Breast epithelium (tissue), 4 donors: ENCODE measurements at places on chromosomes 2 and 18. TPM values are rescaled to one million over a fixed set of nuclear protein-coding genes. Genes with fewer than 3 reads are reported as not detected.
A peak's percentile ranks its signal among the peaks of the same experiment; 100 is the strongest.

GRCh38 chr2:94956797-94957391 lies 68.6 kb upstream of the MAL start:
- H3K4me3 ChIP-seq, result no peak overlapping the region

KCNE4 gene
- 26.2 TPM for total RNA-seq

DNA sequence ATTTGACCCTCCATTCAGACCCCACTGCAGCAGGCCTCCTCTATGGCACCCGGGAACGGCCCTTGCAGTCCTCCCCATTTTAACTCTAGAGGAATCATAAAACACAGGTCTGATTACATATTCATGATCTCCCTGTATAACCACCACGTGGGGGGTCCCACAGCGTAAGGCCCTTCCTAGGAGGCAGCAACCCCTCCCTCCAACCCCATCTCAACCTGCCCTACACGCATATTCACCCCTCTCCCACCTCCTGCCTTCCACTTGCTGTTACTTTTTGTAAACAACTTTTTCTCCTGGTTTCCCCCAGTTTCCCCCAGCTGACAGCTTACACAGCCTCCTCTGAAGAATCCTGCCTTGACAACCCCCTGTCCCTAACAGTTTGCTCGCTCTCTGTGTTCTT lies 85.1 kb upstream of the FOXI3 start:
- no peak overlapping the region for H3K27ac ChIP-seq
- no peak overlapping the region for H3K4me3 ChIP-seq
- DNase-seq, result no peak
- no peaks in the 10 kb centered on the region for H3K27me3 ChIP-seq
- H3K36me3 ChIP-seq, result no peaks in the 10 kb centered on the region

SLC11A1 gene
- 17.9 TPM for total RNA-seq

DNA sequence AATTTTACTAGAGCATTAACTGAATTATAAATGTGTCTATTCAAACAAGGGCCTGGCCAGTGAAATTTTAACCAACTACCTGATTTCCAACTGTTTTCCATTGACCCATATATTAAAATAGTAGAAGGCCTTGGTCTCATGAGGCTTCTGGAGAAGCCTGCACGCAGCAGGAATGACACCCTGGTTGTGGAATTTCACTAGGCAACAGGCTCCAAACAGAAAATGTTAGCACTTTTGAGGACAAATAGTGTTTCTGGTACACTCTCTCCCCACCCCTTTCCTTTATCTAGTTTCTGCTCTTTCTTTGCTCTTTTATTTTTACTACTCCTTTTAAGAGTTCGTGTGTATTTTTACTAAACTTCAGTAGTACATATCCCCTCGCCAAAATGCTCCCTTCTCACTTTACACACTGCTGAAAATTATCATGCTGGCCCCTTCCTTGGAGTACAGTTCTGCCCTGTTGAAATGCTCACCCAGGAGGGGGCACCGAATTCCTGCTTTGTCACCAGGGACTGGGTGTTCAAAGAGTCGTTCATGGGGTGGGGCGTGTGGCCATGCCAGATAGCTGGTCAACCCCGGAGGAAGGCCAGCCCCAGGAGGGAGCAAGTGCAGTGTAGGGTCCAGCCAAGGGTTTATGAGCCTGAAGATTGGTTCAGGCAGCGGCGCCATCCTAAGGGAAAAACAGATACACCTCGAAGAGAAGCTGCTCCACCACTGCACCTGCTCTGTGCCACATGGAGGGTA lies 22.1 kb upstream of the COL6A3 start:
- no peak overlapping the region for H3K4me3 ChIP-seq
- H3K36me3 ChIP-seq, result no peaks in the 10 kb centered on the region
- peak overlapping the region; percentile 79 for H3K27ac ChIP-seq
- no peak for DNase-seq

DNA sequence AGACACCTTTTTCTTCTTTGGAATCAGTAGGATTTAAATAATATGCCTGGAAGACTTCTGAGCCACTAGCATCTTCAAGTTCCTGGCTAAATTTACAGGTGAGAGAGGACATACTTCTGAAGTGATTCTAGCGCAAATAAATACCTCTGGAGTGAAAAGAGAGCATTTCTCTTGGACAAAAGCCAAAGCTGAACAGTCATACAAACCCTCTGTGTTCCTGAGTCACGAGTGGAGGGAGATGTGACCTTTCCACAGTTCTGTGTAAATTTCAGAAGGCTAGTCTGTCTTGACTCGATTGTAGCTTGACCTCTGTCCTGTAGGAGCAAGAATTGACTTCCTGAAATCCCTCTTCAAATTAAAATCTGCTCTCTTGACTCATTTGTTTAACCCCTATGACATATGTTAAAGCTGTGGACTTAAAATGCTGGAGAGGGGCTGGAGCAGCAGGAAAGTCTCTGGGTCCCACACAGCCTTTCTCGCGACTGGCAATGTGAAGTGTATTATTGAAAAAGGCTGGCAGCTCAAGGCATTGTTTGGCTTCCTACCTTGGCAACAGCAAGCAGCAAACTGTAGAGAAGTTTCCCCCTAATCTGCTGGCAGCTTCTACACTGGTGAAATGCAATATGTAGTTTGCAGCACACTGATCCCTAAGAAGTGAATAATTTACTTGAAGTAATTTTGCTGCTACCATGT lies 79.6 kb upstream of the GCFC2 start:
- H3K4me1 ChIP-seq, result no peaks in the 10 kb centered on the region
- no peak overlapping the region for H3K4me3 ChIP-seq
- H3K27me3 ChIP-seq, result no peaks in the 10 kb centered on the region
- no peak for DNase-seq

GRCh38 chr18:24514439-24514838 lies 54.0 kb downstream of the HRH4 start:
- DNase-seq, result no peak
- no peaks in the 10 kb centered on the region for H3K27me3 ChIP-seq
- H3K36me3 ChIP-seq, result no peaks in the 10 kb centered on the region
- H3K4me1 ChIP-seq, result no peaks in the 10 kb centered on the region
- H3K27ac ChIP-seq, result no peak overlapping the region

DNA sequence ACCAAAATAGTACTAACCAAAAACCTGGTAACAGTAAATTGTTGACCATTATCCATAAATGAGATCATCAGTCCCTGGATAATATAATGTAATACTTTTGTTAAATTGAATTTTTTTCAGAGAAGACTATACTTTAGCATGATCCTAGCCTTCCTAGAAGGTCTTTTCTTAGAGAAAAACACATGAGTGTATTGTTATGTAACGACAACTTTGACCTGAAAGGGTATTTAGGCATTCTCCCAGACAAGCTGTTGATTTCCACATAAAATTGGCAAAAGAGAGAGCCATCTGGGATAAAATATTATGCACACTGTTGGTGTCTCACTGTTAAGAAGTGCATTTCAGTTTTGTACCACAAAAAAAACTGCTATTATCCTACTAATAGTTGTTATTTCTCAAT lies 120.0 kb upstream of the MAPRE2 start:
- no peaks in the 10 kb centered on the region for H3K36me3 ChIP-seq
- no peaks in the 10 kb centered on the region for H3K4me1 ChIP-seq
- H3K27me3 ChIP-seq, result no peaks in the 10 kb centered on the region
- no peak overlapping the region for H3K4me3 ChIP-seq
- DNase-seq, result no peak
- no peak overlapping the region for H3K27ac ChIP-seq

CAPN14 gene
- total RNA-seq, result 0.33 TPM
